SK-MEL-5 (cell line): ENCODE measurements at places on chromosomes 1 and 21.

- no peak for DNase-seq
These were observed 1.0 kb upstream of the CD84 start for GRCh38 chr1:160580221-160580812.

- DNase-seq, result peak; percentile 97
These were observed 67.3 kb downstream of the LAMC1 start for GRCh38 chr1:183090391-183091006.

DNA sequence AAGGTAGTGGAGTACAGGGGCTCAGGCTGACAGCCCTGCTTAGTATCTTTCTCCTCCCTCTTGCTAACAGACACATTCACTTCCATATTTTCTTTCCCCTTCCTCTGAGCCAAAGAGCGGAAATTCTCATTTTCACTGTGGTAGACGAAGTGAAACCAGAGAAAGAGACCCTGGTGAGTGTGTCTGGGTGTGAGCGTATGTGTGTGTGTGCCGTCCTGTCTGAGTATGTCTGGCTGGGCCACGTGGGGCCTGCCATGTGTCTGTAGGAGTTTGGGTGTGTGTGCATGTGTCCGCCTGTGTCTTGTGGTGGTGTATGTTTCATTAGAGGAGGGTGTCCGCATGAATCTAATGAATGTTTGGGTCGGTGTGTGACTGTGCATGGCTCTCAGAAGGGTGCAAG, 1.7 kb downstream of the COL8A2 start:
- DNase-seq, result no peak

DNA sequence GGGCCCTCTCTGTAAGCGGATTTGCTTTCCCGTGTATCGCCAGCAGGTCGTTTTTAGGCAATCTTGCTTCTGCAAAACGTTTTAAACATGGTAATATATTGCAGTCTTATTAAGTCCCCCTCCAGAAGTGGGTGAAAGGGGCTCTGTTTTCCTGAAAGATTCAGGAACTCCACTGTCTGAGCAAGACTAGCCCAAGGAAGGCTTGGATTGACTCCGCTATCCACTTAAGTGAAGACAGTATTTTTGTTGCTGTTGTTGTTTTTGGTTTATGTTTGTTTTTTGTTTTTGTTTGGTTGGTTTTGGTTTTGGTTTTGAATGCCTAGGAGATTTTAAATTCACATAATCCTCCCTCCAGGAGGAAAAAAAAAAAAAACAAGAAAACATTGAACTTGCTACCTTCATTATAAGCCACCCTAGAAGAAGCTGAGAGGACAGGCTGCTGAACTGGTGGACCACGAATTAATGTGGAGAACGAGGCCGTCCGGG, 29.1 kb upstream of the NFIA start:
- DNase-seq, result no peak

- DNase-seq, result no peak
These were observed 1.6 kb upstream of the PANK4 start for GRCh38 chr1:2528016-2528415.

- DNase-seq, result peak; percentile 7
These were observed 2.0 kb downstream of the GPX7 start for GRCh38 chr1:52604063-52604770.

- no peak for DNase-seq
These were observed at the start of gene ASCL5 for GRCh38 chr1:201126832-201127754. TSS of gene ASCL5 (minus strand) at chr1:201127184. CDS start at chr1:201115372, 11,812 bp downstream.

- no peak for DNase-seq
These were observed 31.7 kb upstream of the MAN1A2 start for GRCh38 chr1:117335376-117336086.

- no peak for DNase-seq
These were observed 36.6 kb upstream of the SSX2IP start for GRCh38 chr1:84726593-84727499.

- DNase-seq, result no peak
These were observed 121.0 kb upstream of the CD34 start for GRCh38 chr1:208031932-208032320.
